ENCODE measurements at places on chromosomes 4 and X. TPM values are rescaled to one million over a fixed set of nuclear protein-coding genes. Genes with fewer than 3 reads are reported as not detected.

GRCh38 chr4:176150356-176150682, 45.1 kb downstream of the SPATA4 start:
- no peaks in the 10 kb centered on the region for H3K27me3 ChIP-seq
- no peaks in the 10 kb centered on the region for H3K36me3 ChIP-seq
- peak; percentile 2 for DNase-seq
- H3K4me1 ChIP-seq: no peaks in the 10 kb centered on the region
- no peak overlapping the region for H3K4me3 ChIP-seq

- no peaks in the 10 kb centered on the region for H3K4me1 ChIP-seq
- H3K27ac ChIP-seq: no peak overlapping the region
- H3K27me3 ChIP-seq: no peaks in the 10 kb centered on the region
- no peak overlapping the region for H3K4me3 ChIP-seq
- no peak for DNase-seq
Measured at GRCh38 chr4:123952530-123953274, 556.1 kb downstream of the SPRY1 start.

DNA sequence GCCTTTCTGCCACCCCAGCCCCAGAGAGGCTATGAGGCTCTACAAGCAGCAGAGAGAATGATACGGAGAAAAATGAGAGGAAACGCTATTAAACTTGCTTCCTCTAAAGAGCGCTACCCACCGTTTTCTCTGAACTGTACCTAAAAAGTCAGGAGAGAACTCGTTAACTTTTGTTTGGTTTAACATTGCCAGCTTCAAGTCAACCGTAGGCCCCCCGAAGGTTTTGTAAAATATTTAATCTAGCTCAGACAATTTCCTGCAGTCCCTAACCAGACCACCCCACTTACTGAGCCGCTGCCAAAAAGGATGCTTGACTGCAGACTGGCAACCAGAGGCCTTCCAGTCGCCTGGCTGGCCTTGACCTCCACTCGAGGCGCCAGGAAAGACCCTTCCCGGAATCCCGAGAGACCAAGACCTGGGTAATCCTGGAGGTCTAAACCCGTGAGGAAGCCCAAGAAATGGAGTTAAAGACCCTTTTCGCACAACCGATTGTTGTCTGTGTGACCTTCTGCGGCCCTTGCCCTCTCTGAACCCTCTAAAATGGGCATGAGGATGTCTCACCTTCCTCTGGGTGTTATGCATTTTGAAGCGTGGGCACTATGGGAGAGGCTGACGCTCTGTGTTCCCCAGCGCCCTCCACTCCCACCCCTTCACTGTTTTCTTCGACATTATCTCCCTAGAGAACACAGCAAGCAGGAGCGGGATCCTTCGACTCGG, 86.3 kb downstream of the BCOR start:
- H3K27me3 ChIP-seq: no peaks in the 10 kb centered on the region
- no peak overlapping the region for H3K4me3 ChIP-seq
- DNase-seq: no peak
- no peaks in the 10 kb centered on the region for H3K4me1 ChIP-seq
- H3K27ac ChIP-seq: no peak overlapping the region
- H3K36me3 ChIP-seq: no peaks in the 10 kb centered on the region

GRCh38 chr4:177250056-177250696, 59.5 kb upstream of the NEIL3 start:
- no peaks in the 10 kb centered on the region for H3K36me3 ChIP-seq
- H3K4me1 ChIP-seq: no peaks in the 10 kb centered on the region
- H3K27ac ChIP-seq: no peak overlapping the region
- no peaks in the 10 kb centered on the region for H3K27me3 ChIP-seq
- H3K4me3 ChIP-seq: no peak overlapping the region

DNA sequence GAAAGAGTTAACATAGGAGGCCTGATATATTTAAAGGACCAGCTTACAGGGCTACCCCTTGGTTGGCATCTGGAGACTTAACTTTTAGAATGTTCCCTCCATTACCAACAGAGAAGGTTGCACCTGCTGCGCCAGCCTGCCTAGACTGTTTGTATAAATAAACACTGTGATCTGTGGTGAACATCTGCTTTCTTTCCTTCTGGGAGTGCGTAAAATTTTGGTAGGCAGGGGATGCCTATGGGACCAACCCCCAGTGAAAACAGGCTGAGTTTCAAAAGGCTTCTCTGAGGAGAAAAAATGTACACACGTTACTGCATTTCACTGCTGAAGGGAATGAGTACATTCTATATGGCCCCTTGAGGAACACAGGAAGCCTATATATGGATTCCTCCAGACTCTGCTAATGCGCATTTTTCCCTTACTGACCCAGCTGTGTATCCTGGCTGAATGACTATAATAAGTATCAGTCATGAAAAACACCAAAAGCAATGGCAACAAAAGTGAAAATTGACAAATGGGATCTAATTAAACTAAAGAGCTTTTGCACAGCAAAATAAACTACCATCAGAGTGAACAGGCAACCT, 13.8 kb downstream of the CENPC start:
- H3K36me3 ChIP-seq: peaks cover 81% of the 10 kb centered on the region
- DNase-seq: no peak
- no peaks in the 10 kb centered on the region for H3K27me3 ChIP-seq
- no peaks in the 10 kb centered on the region for H3K4me1 ChIP-seq

- peak overlapping the region; percentile 81 for H3K4me3 ChIP-seq
- H3K36me3 ChIP-seq: peaks cover 30% of the 10 kb centered on the region
- peaks cover 26% of the 10 kb centered on the region for H3K4me1 ChIP-seq
- H3K27me3 ChIP-seq: no peaks in the 10 kb centered on the region
Measured at GRCh38 chr4:109729117-109729717, 653 bp downstream of the PLA2G12A start.

GRCh38 chr4:7910263-7910896, 29.3 kb downstream of the AFAP1 start:
- H3K27me3 ChIP-seq: peaks cover 36% of the 10 kb centered on the region
- H3K27ac ChIP-seq: no peak overlapping the region
- no peaks in the 10 kb centered on the region for H3K36me3 ChIP-seq
- H3K4me1 ChIP-seq: no peaks in the 10 kb centered on the region
- DNase-seq: no peak

DNA sequence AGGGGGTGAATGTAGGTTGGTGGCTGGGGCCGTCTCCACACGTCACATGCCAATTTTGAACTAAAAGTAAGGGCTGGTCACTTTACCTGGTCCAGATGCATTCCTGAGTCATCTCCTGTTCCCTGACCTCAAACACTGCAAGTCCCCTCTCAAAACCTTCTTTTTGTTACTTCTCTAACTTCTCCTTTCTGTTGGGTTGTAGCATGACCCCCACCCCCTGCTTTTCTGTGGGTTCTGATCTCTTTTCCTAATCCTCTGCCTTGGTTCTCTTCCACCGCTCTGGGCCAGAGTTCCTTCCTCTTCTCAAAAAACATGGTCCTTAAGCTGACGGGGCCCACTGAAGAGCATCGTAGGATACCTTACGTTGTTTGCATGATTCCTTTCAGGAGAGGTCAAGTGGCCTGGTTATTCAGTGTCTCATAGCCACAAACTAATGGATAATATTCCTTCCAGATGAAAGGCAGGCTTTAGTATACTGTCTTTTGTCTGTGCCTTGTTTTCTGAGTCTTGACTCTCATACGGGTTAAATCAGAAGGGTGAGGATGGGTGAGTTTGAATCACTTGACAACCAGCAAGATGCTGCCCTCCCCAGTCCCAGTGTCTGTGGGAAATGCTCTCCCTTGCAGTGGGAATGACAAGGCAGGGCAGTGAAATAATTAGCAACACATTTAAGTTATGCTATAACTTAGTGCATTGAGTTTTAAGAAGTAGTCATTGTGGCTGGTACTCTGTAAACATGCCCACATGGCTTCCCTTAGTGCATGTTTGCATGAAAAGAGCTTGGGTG, 15.1 kb downstream of the SMS start:
- H3K4me1 ChIP-seq: peaks cover 36% of the 10 kb centered on the region
- H3K27me3 ChIP-seq: no peaks in the 10 kb centered on the region
- no peak for DNase-seq
- H3K4me3 ChIP-seq: no peak overlapping the region
- H3K27ac ChIP-seq: no peak overlapping the region

GRCh38 chr4:152468408-152468807, 67.5 kb downstream of the FBXW7 start:
- H3K4me3 ChIP-seq: no peak overlapping the region
- H3K4me1 ChIP-seq: no peaks in the 10 kb centered on the region
- H3K36me3 ChIP-seq: no peaks in the 10 kb centered on the region
- no peak overlapping the region for H3K27ac ChIP-seq

DNA sequence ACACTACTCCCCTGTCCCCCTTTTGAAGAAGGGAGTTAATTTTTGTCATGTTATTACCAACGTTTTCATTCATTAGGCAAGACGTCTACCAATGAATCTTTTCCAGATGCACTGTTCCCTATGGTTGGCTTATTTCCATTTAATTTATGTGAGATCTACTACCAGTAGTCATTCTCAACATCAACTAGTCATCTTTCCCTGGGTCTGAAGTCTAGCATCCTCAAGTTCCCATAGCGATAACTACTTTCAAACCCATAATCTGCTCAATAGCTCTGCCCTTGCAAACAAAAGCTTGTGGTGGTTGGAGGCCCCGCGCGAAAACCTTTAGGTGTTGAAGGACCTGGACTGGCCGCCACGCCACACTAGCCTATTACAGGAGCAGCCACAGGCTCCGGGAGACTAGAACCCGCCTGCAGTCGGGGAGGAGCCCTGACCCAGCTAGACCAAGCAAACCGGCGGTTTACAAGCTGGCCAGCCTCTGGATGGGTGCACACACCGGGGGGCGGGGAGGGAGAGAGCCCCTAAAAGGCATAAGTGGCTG, 746 bp downstream of the PPAT start:
- H3K36me3 ChIP-seq: peaks cover 21% of the 10 kb centered on the region
- DNase-seq: peak; percentile 64
- peak overlapping the region; percentile 96 for H3K27ac ChIP-seq
- H3K4me3 ChIP-seq: peak overlapping the region; percentile 89
- H3K27me3 ChIP-seq: no peaks in the 10 kb centered on the region

DNA sequence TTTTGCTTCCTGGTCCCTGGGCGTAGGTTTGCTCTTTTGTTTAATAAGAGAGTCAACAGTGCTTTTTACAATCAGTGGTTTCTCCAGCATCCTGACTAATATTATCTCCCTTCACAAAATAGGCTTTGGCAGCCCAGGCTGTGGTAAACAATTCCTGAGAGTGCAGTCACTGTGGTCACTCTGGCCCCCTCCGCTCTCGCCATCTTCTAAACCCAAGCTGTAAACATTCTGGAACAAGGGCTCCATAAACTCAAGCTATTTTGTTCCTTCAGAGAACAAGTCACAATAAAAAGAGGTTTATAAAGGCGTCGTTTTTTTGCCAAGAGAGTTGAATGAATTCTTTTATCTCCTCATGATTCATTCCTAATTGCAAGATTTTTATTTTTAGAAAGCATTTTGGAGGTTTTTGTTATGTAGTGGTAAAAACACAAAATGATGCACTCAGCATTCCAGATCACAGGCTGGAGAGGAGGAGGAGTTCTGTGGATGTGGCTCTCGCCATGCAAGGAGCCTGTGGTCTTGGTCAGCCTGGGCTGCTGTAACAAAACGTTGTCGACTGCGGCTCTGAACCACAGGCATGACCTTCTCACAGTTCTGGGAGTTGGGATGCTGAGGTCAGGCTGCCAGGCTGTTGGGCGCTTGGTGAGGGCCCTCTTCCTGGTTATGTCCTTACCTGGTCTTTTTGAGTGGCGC, 486.4 kb upstream of the FAT1 start:
- H3K4me1 ChIP-seq: no peaks in the 10 kb centered on the region
- no peak for DNase-seq
- H3K4me3 ChIP-seq: no peak overlapping the region
- no peaks in the 10 kb centered on the region for H3K27me3 ChIP-seq
- H3K27ac ChIP-seq: no peak overlapping the region

DNA sequence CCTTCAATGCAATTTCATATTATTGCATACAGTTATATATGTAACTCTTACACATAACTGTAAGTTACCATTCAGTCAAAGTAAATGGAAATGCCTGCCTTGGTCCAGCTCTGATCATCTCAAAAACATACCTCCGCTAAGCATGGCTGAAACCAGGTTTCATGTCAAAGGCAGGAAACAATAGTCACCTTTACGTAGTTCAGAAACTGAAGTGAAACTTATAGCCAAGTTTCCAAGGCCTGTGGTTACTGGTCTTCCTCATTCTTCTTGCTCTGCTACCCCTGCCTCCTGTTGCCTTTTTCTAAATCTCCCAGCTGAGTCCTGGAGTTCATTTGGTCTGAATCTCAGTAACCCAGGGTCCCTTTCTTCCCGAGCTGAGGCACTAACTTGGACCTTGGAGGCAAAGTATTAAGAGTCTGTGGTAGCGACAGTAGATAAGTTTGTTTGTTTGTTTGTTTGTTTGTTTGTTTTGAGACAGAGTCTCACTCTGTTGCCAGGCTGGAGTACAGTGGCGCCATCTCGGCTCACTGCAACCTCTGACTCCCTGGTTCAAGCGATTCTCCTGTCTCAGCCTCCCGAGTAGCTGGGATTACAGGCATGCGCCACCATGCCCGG, 30.8 kb downstream of the DAPP1 start:
- no peaks in the 10 kb centered on the region for H3K27me3 ChIP-seq
- peaks cover 12% of the 10 kb centered on the region for H3K4me1 ChIP-seq
- no peaks in the 10 kb centered on the region for H3K36me3 ChIP-seq
- H3K27ac ChIP-seq: no peak overlapping the region

DNA sequence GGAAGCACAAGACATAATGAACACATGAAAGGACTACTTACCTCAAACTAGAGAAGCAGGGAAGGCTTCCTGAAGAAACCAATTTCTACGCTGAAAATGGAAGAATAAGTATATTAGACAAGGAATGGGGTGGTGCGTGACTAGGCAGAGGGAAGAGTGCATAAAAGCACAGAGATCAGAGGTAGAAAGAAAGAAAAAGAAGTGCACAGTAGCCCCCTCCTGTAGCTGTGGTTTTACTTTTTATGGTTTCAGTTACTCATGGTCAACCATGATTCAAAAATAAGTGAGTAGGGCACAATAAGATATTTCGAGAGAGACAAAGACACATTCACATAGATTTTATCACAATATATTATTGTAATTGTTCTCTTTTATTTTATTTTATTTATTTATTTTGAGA, 934.5 kb upstream of the INTU start:
- H3K4me1 ChIP-seq: peaks cover 6% of the 10 kb centered on the region
- no peak overlapping the region for H3K4me3 ChIP-seq
- H3K27me3 ChIP-seq: no peaks in the 10 kb centered on the region

GRCh38 chrX:149504226-149504914, 736 bp downstream of the IDS start:
- peaks cover 11% of the 10 kb centered on the region for H3K4me1 ChIP-seq
- H3K36me3 ChIP-seq: no peaks in the 10 kb centered on the region
- H3K27me3 ChIP-seq: peaks cover 1% of the 10 kb centered on the region
- peak; percentile 65 for DNase-seq

GRCh38 chr4:2179717-2180116, 62.2 kb downstream of the HAUS3 start:
- H3K27me3 ChIP-seq: no peaks in the 10 kb centered on the region
- H3K36me3 ChIP-seq: no peaks in the 10 kb centered on the region
- H3K4me1 ChIP-seq: peaks cover 16% of the 10 kb centered on the region
- DNase-seq: no peak
- no peak overlapping the region for H3K4me3 ChIP-seq

- H3K36me3 ChIP-seq: no peaks in the 10 kb centered on the region
- no peak for DNase-seq
- H3K4me1 ChIP-seq: no peaks in the 10 kb centered on the region
- H3K4me3 ChIP-seq: no peak overlapping the region
Measured at GRCh38 chr4:181998398-181999295, 244.6 kb upstream of the TENM3 start.

MAP3K15 gene
- total RNA-seq: 0.18 TPM

SATL1 gene
- not detected for total RNA-seq

WDR44 gene
- 15.5 TPM for total RNA-seq

NOX1 gene
- total RNA-seq: not detected

SPANXA1 gene
- not detected for total RNA-seq

Data from K562 (cell line).